ENCODE measurements at places on chromosomes 1 and 21.

DNA sequence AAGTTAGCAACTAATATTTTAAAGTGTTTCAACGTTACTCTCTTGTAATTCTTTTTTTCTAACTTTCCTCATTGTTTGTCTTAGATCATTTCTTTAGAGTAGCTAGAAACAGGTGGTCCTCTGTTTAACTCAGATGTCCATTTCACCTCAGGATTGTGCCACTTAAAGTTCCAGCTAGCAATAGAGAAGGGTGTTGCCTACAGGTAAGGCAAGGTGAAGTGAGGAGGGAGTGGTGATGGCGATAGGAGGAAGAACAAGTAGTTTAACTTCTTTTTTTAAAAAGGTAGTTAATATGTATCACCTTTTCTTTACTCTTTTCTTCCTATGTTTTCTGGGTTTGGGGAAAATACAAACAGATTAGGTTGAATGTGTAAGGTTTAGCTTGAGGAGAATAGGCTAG, 44.4 kb downstream of the ABCD3 start:
- no peak for DNase-seq

- DNase-seq, result no peak
Observed at GRCh38 chr1:156245451-156246232, 2.2 kb downstream of the PAQR6 start.

- no peak for DNase-seq
Observed at GRCh38 chr21:32886339-32886738, 114.8 kb upstream of the PAXBP1 start.

DNA sequence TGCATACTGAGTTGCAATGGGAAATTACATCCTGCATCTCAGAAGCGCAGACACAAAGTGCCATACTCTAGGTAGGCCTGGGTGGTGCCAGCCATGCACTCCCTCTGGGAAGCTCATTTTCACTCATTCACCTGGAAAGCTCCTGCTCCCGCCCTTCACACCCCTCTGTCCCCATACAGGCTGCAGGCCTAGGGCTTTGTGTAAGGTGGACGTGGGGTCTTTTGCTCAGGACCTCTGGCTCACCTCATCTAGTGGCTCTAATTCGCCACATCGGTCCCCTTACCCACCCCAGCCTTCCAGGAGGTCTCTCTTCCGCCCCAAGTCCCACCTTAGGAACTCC, 751 bp downstream of the MRPS15 start:
- no peak for DNase-seq
